Stimulated activated CD4-positive, alpha-beta T cell treated with anti-CD3 and anti-CD28 coated beads, Interleukin-2, amount 100 ng/mL, for 48 hours (primary cell): ENCODE measurements at places on chromosomes 7 and 10.

DNA sequence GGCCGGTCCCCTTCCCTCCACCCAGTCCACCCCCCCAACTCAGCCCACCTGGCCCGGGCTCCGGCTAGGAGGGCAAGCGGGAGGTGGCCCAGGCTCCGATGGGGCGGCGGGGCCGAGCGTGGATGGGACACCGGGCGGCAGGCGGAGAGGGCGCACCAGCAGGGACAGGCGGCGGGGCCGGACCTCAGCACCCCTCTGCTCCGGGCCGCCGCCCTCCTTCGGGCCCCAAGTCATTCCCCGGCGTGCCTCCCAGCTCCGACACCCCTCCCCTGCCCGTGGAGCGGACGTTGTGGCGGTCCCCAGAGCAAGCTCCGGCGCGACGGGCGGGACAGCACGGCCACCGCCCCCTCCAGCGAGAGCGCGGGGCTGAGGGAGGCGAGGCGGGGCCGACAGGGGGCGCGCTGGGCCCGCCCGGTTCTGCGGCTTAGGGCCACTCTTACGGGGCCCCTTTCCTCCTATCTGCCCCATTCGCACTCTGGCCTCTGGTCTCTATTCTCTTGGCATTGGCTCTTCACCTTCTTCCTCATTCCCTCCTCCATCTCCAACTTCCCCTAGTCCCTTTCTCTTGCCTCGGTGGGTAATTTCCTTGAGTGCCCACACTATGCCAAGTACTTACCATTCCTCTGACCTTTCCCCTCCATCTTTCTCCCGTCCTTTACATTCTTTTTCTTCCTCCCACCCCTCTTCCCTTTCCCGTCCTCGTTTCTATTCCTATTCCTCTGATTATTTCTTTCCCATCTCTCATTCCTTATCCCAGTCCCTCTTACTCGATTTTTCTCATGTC lies 701 bp upstream of the GBX1 start:
- peak; percentile 67 for DNase-seq

DNA sequence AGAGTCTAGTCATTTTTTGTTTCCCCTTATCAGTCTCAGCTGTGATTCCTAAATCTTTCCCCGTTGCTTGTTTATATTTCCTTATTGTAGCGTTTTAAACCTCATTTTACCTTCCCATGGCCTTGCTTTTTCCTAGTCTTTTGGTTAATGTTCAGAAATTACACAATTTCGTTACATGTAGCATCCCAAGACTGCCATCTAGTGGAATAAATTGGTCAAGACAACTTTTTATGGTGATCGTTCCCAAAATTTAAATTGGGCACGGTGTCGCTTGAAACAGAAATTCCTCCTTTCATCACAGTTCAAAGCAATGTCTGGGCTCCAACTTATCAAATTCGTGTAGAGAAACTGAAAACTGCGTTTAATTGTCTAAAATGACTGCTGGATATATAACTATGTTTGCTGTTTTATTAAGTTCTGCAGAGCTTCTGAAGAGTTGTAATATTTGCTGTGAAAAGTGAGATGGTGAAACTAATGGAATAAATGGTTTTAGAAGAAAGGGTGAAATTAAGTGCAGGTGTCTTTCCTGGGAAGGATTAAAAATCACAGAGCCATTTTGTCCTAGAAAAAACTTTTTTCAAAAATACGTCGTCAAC lies 370.2 kb downstream of the PHF14 start:
- DNase-seq, result no peak

DNA sequence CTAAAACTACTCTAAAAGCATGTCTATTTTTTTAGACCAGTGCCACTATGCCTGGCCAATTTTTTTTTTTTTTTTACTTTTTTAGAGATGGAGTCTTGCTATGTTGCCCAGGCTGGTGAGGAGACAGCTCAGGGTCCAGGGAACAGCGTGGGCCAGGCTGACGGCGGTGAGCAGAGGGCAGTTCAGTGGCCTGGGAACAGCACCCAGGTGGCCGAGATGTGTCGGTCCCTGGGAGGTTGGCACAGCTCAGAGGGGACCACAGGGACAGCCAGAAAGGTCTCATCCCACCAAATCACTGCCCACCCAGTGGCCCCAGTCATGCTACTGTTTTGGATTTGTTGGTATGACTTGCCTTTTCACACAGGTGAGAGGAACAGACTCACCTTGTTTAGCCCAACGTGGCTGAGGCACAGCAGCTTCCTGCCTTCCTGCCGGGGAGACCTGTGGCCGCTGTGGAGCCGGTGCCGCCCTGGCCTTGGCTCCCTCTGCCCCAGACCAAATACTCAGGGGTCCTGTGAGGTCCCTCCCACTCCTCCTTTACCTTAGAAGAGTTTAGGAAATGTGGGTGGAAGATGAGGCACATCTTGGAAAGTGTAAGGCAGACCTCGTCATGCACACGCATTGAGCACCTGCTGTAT lies 109.6 kb downstream of the PTPRE start:
- DNase-seq, result no peak

- no peak for DNase-seq
These were observed 293.9 kb downstream of the CCDC3 start for GRCh38 chr10:12707461-12708185.

DNA sequence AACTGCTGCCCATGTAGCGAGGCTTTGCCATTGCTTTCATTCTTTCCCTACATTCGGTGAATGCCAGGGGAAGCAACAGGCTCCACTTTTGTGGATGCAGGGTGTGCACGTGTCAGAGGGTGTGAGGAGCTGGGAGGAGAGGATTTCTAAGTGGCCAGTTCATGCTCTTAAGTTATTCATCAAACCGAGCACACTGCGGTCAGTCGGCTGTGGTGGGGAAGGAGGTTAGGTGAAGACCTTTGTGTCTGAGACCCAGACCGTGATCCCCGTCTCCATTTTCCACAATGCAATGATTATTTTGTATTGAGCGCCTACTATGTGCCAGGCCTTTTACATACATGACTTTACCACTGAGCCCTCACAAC lies 438.6 kb upstream of the GALNT17 start:
- DNase-seq, result no peak

GRCh38 chr7:40382145-40382544 lies 247.3 kb downstream of the SUGCT start:
- no peak for DNase-seq

DNA sequence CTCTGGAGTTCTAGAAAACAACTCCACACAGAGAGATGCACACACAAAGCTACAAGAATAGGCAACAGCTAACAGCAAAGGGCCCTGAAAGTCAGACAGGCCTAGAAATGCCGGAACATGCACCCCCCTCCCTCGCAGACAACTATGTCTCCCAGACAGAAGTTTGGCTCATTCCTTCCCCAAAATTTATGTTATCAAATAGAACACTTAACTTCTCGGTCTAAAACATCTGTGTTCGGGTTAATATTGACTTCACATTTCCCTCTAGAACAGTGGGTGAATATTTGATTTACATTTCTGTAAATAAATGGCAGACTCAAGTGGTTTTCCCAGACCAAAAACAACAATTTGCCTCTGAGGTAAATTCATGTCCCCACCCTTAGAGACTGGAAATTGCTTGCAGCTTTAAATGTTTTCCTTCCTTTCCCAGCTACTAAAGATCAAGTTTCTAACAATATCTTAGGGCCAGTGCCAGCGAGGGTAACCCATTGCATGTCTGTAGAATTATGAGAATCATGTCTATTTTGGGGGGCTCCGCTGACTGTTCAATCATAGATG lies 92.5 kb upstream of the INHBA start:
- DNase-seq, result no peak
